ENCODE measurements at places on chromosomes 2 and 18.

DNA sequence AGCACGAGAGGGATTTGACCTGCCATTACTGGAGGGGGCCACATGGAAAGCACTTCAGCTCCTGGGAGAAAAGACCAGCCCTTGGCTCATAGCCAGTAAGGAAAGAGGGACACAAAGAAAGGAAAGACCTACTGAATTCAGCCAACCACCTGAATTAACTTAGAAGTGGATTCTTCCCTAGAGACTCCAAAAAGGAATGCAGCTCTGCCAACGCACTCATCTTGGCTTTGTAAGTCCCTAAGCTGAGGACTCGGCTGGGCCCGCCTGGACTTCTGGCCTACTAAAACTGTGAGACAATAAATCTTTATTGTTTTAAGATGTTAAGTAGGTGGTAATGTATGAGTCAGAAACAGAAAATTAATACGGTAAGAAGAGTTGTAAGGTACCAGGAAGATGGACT is 11.5 kb downstream of the ATF2 start:
- DNase-seq: no peak

DNA sequence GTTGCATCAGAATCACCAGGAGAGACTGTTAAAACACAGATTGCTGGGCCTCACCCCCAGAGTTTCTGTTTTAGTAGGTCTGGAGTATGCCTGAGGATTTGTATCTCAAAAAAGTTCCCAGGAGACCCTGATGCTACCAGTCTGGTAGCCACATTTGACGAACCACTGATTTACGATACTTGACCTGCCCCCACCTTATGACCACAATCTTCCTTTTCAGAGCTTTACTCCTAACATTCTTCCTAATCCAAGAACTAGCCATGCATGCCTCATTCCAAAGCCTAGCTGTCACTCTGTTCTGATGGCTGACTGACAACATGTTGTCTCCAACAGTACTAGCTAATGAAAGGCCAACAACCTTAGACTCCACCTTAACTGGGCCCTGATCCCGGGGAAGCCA is 191.4 kb downstream of the MBD2 start:
- no peak for DNase-seq

DNA sequence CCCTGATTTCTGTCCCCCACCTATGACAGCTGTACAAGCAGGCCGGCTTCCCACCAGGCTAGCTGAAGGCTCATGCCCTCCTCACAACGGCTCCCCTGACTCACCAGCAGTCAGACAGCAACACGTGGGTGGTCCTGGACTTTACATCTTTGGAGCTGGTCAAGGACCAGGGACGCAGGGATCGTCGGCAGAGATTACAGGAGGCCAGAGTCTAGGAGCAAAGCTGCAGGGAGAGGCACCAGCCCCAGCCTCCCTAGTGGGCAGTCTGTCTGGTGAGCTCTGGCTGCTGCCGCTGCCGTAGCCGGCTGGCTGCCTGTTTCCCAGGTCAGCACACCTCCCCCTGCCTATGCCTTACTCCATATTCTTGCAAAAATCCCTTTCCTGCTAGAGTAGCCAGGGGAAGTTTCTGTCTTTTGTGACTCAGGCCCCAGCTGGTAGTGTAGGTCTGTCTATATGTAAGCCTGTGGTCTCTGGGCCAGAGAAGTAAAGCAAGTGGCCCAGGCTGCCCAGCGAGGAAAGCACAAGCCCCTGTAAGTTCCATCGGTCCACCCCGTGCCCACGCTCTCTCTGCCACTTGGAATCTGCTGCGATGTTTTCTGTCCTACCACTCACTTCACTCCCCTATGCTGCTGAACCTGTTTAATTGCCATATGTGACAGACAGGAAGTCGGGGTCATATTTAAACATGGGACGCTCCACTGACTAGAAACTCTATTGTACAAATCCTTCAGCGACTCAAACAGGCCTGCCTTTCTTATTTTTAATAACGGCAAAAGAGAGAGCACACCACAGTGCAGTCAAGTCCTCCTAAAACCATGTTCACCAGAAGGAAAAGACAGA is 2.4 kb upstream of the ARHGEF4 start:
- DNase-seq: no peak

GRCh38 chr2:128727914-128728313 is 409.2 kb upstream of the HS6ST1 start:
- no peak for DNase-seq

GRCh38 chr2:28035816-28036215 is 145.3 kb downstream of the BABAM2 start:
- DNase-seq: no peak

GRCh38 chr18:44786688-44787087 is 106.0 kb downstream of the SETBP1 start:
- DNase-seq: no peak

DNA sequence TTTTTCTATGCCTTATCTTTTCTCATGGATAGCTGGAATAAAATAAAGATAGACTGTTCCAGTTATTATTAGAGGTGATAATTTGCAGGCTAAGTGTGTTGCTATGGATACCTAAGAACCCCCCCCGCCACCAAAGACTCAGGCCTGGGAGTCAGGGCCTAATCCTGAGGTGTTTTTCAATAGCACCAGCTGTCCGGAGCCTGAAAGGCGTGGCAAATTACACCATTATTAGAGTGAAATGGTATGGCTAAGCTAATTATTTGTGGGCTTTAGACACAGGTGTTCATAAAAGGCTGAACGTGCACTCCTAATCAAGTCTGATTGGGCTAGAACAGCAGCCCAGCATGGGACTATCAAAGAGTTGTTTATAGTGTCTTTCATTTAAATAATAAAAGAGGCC is 293.2 kb upstream of the DCC start:
- no peak for DNase-seq

DNA sequence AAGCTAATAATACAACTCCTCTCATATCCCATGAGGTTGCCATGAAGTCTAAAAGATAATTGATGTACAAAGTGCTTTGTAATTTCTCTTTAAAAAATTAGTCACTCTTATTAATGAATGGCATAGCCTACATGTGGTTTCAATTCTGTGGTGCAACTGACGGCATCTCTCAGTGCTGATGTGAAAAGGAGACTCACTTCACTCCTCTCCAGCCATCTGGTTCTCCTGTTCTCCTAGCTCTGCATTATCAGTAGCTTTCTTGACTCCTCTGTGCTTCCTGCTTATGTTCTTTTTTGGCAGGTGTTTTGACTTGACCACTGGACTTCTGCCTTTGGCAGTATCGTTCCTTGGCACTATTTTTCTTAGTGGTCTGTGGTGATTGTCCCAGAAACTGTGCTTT is 134.9 kb upstream of the ZFP36L2 start:
- no peak for DNase-seq

DNA sequence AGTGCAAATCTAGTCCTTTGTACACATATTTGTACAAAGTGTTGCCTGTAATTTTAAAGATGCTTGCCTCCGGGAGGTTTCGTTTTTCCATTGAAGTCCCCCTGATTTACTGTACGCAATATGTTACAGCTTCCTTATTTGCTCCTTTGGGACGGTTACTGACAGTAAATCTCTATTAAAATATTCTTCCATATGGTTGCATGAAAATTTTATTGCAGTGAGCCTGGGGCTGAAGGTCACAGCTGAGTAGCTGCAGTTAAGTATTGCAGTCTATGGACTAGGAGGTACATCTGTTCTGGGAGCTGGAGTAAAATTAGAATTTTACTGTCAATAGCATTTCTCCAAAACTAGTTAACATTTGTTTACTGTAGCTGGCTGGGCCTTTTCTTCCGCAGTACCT is 119.2 kb downstream of the ETAA1 start:
- peak; percentile 62 for DNase-seq

GRCh38 chr2:202436626-202437025 is 60.5 kb downstream of the BMPR2 start:
- no peak for DNase-seq

- no peak for DNase-seq
These were observed 28.9 kb downstream of the PPP1CB start for GRCh38 chr2:28780496-28780895.

DNA sequence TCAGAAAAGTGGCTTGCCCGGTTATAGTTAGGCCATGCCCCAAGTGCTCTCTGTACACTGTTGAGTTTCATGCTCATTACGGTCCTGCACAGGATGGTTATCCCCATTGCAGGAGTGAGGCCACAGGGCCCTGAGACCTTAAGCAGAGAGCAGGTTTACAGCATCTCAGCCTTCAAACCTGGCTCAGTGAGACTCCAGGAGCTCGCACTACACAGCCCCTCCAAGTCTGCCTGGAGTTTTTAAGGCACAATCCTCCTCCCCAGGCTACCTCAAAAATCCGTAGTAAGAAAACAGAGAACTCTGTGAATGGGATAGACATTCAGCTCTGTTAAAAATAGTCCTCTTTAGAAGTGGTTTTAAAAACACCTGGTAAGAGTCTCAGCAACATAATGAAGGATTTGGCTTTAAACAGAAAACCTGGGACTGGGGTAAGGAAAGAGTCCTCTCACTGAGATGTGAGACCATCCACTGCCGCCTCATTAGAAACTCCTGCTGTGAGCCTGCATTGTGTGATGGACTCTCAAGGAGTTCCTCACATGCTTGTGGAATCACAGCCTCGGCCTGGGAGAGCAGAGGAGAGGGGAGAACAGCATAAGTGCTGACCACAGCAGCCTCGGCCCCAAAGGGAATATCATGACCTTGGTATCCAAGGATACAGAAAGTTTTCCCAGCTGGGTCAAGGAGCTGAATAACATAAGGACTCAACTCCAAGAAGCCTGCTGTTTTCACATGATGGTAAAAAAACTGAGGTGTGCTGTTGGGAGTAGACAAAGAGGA is 214.8 kb downstream of the ATAD2B start:
- peak; percentile 39 for DNase-seq

DNA sequence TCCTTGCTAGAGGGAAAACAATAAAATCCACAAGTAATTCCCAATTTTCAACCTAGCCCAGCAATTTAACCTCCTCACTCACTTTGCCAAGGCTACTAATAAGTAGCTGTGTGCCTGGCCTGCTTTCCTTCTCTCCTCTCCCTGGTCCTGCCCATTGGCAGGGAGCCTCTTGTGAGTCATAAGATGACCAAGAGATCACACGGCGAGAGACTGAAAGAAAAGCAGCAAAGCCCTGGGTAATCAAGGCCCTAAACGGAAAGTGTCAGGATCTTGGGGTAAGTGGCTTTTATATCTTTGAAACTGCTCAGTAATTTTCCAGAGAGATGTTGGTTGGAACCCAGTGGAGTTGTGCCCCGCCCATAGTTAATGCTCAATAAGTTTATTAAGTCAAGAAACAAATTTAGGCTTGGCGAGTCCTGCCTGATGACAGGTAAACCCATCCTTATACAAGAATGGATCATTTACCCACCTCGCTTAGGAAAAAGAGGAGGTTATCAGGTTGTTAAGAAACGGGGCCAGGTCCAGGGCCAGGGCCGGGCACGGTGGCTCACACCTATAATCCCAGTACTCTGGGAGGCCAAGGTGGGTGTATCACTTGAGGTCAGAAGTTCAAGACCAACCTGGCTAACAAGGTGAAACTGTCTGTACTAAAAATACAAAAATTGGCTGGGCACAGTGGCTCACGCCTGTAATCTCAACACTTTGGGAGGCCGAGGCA is 10.0 kb upstream of the ADAM17 start:
- DNase-seq: no peak

- DNase-seq: no peak
These were observed 121.1 kb downstream of the TANC1 start for GRCh38 chr2:159089543-159089942.

DNA sequence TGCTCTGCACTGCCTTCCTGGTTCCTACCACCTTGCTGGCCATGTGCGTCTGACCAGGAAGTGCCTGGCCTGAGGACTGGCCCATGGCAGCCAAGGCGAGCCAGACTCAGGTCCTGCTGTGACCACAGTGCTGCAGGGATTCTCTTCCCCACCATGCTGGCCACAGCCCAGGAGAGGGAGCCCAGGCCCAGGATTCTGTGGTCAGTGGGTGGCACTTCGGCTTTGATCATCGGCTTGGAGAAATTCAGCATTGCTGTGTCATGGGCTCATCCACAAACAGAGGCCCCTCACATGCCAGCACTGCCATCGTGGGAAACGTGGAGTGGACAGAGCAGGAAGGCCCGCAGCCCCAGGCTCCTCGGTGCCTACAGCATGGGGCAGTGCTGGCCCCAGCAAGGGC is 211.6 kb downstream of the SEPTIN10 start:
- no peak for DNase-seq

DNA sequence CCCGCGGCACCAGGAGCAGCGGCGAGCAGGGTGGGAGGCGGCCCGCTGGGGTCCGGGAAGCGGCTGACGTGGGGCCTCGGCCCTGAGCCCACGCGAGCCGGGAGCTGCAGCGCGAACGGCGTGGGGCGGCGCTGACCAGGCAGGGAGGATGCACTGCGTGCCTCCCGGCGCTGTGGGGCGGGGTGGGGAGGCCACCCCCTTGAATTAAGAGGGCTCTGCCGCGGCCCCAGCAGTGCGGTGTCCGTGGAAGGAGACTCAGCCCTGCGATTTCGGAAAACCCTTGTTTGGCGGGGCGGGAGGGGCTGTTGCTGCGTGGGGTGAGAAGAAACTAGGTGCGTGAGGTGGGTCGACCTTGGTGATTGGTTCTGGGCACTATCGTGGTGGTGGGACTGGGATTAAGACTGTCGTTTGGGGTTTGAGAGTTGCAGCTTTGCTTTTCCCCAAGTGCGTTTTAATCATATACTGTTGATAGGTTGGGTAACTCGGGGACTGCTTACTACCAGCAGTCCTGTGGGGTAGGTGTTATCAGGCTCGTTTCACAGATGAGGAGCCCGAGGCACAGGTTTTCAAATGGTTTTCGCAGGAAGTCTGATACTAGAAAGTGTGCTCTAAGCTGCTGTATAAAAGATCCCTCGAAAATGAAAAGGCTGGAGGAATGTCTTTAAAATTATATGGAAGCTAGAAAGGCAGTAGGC is 722 bp downstream of the ACSL3 start:
- no peak for DNase-seq

- DNase-seq: no peak
These were observed 18.6 kb downstream of the THNSL2 start for GRCh38 chr2:88188748-88189147.

- DNase-seq: no peak
These were observed 242.7 kb downstream of the TCF4 start for GRCh38 chr18:55345103-55345950.

GRCh38 chr2:205245652-205246051 is 436.6 kb upstream of the NRP2 start:
- DNase-seq: no peak

GRCh38 chr2:132815516-132815915 is 145.5 kb upstream of the LYPD1 start:
- DNase-seq: no peak

DNA sequence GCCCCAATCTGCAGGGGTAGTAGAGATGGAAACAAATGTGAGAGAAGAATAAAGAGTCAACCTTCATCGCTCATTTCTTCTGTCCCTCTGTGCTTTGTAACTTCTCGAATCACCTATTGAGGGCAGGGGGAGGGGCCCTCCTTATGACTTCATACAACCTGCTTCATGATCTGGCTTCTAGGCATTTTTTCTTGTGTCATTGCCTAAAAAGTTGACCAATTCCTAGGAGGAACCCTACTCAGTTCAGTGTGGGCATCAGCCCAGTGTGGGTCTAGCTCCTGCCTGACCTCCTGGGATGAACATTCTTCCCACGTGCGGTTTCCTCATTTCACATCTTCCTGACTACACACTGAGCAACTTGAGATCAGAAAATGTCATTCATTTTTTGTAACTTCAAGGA is 46.3 kb upstream of the CREB1 start:
- DNase-seq: no peak

Data from renal cortex interstitium (tissue), 15 donors.